ENCODE measurements at places on chromosomes 12 and 14.

DNA sequence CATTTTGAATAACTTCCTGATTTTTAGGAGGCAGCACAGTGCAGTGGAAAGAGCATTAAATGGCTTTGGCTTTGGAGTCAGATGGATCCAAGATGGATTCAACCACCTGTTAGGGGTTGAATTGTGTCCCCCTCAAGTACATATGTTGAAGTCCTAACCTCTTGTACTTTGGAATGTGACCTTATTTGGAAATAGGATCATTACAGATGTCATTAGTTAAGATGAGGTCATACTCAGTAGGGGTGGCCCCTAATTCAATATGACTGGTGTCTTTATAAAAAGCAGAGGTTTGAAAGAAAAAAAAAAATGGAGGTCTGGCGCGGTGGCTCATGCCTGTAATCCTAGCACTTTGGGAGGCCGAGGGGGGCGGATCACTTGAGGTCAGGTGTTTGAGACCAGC is 18.8 kb downstream of the ATP5MC2 start:
- no peak for DNase-seq

GRCh38 chr14:91246051-91246852 is 1.7 kb upstream of the GPR68 start:
- DNase-seq, result no peak

- no peak for DNase-seq
These were observed 42.2 kb downstream of the KNTC1 start for GRCh38 chr12:122569288-122569687.

DNA sequence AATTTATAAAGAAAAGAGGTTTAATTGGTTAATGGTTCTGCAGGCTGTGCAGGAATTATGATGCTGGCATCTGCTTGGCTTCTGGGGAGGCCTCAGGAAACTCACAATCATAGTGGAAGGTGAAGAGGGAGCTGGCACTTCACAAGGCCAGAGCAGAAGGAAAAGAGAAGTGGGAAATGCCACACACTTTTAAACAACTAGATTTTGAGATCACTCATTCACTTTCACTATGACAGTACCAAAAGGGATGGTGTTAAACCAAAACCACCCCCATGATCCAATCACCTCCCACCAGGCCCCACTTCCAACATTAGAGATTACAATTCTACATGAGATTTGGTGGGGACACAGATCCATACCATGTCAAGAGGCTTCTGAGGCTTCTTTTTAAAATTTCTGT is 62.6 kb downstream of the SLC38A4 start:
- no peak for DNase-seq

DNA sequence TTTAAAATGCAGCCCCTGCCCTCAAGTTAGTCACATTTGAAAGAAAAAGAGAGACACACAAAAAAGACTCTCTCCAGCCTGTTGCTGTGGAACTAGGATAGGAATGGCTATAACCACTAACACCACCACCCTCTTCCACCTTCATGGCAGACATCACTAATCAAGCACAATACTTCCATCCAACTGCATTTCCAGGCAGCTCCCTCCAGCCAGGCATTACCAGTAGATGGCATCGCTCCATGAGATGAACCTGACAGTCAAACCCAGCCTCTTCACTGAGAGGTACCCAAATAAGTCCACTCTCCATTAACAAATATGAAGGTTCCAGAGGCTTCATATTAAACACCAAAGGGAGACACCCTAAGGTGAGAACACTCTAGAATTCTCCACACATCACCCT is 24.4 kb downstream of the SLC8B1 start:
- peak; percentile 9 for DNase-seq

GRCh38 chr12:70083677-70084020 is 159.6 kb upstream of the CNOT2 start:
- DNase-seq, result no peak

GRCh38 chr12:82461836-82462235 is 103.5 kb downstream of the METTL25 start:
- DNase-seq, result peak; percentile 56

DNA sequence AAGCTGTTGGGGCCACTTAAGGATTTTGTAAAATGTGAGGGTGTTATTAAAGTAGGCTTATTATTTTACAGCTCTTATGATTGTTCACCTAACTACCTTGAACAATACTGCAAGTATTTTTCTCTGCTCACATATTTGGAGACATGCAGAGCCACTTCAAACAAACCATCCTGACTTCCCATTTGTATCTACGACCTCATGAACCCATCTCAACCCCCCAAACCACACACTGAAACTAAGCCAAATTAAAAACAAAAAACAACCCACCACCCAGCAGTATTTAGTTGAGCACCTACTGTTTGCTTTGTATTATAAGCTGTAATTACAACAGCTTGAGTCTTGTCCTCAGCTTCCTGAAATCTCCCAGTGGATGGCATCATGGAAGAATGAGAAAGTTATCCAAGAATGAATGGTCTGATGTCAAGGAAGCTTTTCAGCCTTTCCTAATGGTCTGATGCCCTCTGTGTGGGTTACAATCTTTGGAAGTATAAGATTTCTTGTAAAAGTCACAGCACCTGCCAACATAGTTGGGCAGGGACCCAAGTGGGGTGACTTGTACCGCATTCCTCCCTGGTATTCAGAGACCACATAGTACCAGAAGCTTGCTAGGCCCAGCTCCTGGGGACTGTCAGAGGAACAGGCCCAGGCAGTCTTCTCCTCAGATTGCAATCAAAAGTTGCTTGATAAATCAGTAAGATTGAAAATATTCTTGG is 416.6 kb downstream of the ZFP36L1 start:
- no peak for DNase-seq

All from renal cortical epithelial cell (primary cell).